ENCODE measurements at places on chromosomes 3 and 15.

GRCh38 chr3:197028728-197029510 lies 698 bp downstream of the MELTF start:
- DNase-seq = no peak

DNA sequence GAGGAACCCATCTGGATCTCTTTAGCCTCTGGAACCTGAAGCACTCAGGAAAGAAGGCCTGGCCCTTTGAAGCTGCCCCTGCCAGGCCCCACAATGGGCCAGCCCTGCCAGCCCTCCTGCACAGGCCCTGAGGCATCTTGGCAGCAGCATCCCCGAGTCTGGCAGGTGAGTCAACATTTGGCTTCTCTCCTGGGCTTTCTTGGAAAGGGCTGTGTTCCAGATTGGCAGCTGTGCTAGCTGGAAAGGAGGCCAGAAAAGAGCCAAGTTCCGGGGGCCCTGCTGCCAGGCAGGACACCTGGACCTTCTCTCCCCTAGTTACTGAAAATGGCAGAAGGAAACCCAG lies 187.2 kb downstream of the SHQ1 start:
- DNase-seq = no peak

- DNase-seq = no peak
These were observed 25.0 kb upstream of the VPS39 start for GRCh38 chr15:42233107-42233506.

DNA sequence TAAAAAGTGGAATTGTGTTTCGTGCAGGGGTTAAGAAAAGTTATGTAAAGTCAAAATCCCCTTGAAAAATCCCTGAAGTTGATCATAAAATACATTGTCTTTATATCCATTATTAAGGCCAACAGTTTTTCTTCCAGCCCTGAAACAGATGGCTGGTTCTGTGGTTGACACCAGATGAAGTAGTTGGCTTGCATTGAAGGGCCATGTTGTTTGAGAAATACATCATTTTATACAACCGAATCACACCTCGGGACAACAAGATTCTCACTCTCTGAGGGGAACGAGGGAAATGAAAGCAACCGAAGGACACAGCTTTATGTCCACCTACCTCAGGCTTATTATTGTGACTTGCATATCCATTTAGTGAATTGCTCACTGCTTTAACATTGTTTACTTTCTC lies 126.0 kb upstream of the MITF start:
- DNase-seq = no peak
